ENCODE measurements at places on chromosomes 5 and 9.

DNA sequence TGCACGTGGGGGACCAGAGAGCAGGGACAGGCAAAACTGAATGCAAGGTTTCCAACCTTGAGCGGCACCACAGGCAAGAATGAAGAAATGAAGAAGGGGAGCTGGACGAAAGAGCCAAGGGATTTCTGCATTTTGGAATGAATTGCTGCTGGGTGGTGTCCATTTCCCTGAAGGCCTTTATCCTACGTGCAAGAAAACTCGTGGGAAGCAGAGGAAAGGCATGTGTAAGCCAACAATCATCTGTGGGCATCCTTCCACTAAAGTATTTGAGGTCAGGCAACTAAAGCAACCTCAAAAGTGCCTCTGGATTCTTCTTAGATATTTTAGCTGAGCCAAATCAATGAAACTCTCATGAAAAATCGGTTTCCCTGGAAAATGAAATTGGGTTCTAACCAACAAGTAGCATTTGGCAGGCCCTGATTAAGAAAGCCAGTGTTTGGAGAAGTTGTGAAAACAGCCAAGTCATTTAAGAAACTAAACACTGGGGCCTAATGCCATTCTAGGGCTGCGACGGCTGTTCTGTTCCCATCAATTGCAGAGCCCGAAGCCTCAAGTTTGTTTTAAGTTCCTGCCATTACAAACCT lies 4.7 kb upstream of the TGFBI start:
- DNase-seq = no peak

DNA sequence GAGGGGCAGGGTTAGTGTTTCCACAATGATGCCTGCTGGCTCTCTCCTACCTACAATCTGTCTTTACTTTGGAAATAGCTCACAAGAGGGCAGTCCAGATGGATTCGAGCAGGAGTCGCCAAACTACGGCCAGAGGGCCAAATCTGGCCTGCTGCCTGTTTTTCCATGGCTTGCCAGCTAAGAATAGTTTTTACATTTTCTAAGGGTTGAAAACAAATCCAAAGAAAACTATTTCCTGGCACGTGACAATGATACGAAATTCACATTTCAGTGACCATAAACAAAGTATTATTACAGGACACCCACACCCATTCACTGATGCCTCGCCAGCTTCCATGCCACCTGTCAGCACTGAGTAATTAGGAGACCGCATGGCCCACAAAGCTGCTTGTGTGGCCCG lies 162.9 kb upstream of the WWC1 start:
- no peak for DNase-seq

GRCh38 chr9:8614926-8615440 lies 815.4 kb upstream of the DMAC1 start:
- no peak for DNase-seq

- DNase-seq = no peak
Measured at GRCh38 chr5:178327931-178328711, 95.5 kb upstream of the PHYKPL start.

- DNase-seq = no peak
Measured at GRCh38 chr5:15933259-15934207, 246.1 kb downstream of the MARCHF11 start.

DNA sequence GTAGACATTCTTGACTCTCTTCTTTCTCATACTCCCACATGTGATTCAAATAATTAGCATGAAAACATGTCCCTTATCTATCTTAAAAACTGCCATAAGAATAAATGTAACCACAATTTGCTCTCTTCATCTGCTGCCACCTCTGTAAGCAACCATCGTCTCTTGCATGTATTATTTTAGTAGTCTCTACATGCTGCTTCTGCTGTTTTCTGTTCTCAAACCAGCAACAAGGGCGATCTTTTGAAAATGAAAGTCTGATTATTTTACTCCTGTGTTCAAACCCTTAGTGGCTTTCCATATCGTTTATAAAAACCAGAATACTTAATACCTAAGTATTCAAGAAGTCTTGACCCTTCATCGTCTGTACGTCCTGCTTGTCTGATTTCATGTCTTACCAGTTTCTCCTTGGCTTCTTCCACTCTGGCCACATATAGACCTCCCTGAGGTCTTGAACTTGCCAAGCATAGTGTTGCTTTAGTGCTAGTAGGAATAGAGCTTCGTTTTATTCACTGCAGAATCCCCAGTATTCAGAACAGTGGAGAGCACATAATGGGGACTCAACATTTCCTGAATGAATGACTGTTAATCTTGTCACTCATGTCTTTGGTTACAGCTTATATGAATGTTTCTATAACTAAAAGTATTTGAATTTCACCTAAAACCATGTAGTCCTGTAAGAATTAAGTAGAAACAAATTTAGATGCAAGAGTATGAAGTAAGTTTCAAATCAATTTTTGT lies 10.6 kb downstream of the CDC42SE2 start:
- no peak for DNase-seq

DNA sequence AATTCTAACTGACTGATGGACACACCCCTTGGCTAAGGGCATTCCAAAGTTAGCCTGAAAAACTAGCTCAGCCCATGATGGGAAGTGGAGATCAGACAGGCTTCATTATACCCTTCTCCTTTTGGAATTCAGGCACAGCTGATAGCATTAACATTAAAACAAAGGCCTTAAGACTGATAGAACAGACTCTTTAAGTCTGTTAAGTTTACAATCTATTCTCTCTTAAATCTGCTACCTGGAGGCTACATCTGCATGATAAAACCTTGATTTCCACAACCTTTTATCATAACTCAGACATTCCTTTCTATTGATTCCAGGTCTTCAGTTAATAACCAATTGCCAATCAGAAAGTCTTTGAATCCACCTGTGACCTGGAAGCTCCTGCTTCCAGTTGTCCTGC lies 281.4 kb downstream of the TUSC1 start:
- DNase-seq = no peak

- no peak for DNase-seq
Measured at GRCh38 chr5:601771-602465, 10.2 kb upstream of the CEP72 start.

DNA sequence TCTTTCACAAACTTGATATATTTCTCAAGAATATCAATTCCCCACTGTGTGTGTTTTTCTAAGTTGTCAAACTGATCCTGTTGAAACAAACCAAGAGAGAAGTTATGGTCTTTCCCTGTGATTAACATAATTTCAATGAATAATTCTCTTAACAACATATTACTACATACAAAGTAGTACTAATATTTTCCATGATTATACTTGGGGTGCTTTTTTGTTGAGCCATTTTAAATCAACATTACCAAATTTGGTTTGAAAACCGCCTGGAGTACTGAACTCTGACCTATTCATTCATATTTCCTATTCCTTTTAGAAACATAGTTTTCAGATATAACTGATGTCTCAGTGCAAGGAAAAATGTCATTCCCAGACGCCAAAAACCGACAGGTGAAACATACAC lies 48.1 kb downstream of the FNBP1 start:
- no peak for DNase-seq

DNA sequence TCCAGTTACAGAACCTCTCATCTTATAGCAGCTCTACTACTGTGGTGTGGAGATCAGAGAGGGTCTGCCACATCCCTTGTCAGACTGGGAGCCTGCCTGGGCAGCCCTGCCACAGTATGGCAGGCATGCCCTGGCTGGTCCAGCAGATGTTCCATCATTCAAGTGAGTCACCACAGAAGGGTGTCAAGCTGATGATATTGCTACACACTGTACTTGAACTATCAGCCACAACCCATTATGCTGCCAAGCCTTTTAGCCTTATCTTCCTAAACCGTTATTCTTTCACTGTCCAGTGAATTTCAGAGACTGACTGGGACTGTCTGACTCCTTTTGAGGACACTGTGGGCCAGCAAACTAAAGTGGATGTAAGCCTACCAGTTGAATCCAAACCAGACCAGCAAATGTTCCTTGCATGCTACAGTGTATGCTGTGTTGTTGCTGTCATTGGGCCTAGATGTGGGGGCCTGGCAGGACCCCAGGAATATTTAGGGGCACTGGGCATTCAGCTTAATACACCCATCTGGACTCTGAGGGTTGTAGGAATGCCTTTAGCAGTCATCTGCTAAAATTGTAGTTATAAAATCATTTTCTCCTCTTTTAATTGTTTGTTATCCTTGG lies 202.6 kb downstream of the NR3C1 start:
- DNase-seq = no peak

DNA sequence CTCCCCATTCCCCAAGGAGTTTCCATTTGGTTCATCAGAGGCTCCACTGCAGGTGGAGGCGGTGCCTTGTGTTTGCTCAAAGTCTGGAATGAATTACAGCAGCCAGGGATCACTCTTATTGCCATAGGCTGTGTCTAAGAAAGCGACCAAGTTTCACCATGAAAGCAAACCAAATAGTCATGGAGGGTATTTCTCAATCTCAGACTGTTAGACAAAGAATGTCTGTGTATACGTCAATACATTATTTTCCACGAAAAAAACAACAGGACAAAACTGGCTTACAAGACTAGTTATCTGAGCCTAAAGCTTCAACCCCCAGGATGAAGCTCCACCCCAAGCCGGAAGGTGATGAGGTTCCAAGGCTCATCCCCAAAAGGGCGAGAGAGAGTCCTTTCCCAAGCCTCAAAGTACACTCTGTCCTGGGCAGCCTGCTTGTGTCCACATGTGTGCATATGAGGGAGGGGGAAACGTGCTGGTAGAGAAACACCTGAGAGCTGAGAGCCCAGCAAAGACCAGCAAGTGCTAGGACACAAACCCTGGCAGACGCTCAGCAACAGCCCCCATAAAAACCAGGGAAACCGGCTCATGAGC lies 4.3 kb downstream of the B4GALT1 start:
- DNase-seq = no peak

DNA sequence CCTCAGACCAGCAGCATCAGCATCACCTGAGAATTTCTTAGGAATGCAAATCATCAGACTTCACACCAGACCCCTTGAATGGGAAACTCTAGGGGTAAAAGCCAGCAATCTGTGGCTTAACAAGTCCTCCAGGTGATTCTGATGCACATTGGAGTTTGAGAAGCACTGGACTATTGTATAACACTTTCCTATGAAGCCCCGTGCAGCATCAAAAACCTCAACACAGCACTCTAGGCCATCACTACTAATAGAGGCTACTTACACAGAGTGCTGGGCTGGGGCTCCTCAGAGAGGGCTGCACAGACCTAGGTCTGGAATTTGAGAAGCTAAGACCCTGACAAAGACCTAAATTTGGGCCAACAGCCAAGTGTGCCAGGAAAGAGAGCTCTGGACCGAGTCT lies 95.7 kb upstream of the ARAP3 start:
- no peak for DNase-seq

DNA sequence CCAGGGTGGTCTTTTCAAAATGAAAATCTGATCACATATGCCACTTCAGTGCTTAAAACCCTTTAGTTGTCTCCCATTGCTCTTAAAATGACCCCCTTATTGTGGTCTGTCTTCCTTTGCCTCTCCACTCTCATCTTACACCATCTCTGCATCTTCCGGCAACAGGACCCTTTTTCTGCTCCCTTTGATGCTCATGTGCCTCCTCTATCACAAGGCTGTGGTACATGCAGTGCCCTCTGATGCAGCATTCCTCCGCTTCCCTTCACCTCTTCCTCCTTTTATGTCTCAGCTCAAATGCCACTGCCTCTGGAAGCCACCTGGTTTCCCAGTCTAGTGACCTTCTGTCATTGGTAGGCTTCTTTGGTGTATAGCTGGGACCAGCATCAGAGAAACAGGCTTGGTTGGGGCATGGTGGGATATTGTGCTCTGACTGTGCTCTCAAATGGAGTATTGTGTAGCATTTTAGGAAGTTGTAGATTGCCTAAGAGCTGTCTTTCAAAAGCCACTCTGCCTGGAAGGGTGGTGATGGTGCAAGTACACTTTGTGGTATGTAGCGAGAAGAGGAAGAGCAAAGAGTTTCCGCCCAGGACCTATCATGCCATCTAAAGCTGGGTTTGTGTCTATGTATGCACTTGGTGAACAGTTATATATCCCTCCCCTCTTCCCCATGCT lies 28.1 kb downstream of the ARHGAP26 start:
- DNase-seq = no peak

DNA sequence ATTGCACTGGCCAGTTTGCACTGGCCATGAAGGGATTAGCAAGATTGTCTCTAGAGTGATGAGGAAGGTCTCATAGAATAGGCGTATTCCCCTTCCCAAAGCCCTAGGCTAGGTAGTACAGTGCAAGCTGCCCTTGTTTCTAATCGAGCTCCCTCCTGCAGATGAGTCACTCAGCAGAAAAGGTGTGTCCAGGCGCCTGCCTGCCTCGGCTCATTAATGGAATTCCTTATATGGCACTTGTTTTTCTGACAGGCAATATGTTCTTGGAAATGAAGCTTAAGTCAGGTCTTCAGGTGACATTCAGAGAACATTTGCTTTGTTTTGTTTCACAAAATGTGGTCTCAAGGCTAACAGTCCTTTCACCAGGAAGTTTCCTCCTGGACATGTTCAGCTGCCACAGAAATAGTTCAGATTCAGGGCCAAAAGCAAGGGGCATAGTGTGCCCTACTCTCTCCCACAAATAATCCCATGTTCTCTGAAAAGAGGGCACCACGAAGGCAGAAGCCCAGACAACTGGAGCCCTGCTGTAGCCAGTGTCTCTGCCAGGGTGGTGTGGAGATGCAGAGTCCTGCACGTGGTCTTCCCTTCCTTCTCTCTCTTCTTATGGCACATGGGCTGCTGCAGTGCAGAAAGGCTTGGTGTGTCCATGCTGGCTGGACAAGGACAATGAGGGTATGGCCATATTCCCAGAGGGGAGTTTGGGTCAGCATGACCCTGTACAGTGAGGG lies 281.1 kb upstream of the MAP3K1 start:
- DNase-seq = peak; percentile 16

GRCh38 chr5:149764086-149764485 lies 34.0 kb downstream of the PPARGC1B start:
- no peak for DNase-seq

DNA sequence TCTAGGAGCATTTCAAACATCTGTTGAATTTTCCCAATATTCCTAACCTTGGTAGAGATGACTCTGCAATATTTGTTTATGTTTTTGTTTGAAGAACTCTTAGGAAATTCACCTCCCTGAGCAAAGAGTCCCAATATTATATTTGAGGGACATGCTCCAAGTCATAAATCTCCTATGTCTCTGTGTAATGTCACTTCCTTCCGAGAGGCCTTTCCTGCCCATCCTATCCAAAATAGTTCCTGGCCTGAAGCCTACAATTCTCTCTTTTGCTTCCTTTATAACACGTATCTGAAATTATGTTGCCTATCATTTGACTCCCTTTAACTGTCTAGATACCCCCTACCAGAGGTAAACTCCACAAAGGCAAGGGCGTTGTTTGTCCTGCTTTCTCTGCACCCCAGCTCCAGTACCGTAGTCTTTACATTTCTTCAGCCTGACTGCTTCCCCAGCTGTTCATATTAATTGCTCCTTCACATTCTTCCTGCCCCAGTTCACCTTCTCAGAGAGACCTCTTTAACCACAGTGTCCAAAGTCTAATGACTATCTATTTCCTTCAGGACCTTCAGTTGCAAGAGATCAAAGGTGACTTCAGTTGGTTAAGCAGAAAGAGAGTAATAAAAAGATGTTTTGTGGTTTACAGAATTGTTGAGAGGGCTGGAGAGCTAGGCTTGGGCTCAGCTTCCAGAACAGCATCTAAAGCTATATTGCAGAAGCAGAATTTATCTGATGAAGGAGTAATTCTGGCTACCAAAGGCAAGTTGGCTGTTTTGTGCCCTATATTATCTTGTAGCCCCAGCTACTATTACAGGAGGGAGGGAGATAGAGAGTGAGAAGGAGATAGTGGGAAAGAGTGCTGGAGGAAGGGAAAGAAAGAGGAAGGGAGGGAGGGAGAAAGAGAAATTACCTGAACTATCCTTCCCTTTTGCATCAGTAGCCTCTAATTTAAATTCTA lies 109.3 kb upstream of the TMEM161B start:
- no peak for DNase-seq

Data from caudate nucleus (tissue), 63 donors.